GM12878 (cell line): ENCODE measurements at places on chromosomes 12 and 14.

DNA sequence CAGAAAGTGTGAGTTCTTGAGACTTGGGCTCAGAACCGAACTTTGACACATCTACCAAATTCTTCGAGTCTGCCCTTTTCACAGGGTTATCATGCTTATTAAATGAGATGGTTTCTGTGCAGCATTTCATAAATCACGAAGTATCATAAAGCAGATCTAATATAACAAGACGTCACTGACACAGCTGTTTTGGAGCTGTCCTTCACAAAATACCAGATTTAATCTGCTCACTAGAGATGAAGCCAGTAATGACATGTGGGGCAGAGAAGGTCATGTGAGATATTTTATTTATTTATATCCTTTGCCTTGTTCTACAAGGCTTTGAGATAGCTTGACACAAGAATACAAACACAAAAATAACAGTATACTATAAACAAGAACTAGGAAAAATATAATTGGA lies 127.0 kb downstream of the RPAP3 start:
- DNase-seq: no peak

DNA sequence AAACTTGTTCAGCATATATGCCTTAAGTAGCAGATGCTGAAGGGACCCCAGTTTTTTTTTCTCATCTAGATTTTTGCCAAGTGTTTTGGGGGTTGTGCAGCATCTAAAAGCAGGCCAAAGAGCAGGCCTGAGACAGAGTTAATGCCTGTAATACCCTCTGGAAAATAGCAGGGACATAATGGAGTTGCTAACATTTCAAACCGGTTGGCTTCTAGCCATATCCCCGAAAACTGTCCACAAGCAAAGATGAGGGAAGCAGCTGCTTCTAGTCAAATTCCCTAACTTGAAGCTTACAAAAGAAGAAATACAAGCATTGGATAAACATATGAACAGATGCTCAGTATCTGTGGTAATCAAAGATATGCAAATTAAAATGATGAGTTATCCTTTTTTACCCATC lies 52.1 kb upstream of the AEBP2 start:
- no peak for DNase-seq

DNA sequence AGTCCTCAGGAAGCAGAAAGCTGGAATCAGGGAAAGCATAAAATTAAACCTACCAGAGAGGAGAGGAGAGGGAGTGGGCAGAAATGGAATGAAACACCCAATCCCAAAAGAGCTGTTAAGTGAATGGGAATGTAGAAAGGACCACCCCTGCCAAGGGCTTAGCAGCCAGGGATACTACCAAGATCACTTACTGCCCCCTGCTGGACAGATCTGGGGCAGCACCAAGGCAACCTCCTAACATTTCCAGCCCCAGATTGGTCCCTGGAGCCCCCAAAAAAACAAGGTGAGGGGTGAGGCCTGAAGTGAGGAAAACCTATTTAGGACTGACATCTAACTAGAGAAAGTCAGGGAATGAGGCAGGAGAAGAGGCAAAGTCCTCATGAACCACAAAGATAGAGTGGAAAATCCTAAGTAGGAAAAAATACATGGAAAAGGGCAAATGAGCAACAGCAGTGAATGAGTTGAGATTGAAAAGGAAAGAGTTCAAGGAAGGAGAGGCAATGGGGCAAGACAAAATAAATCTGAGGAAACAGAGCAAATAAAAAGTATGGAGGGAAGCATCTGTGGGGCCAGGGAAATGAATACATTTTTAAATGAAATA lies 11.2 kb upstream of the FKBP11 start:
- DNase-seq: no peak

- DNase-seq: no peak
These were observed 2.4 kb downstream of the MYL2 start for GRCh38 chr12:110917961-110918360.

DNA sequence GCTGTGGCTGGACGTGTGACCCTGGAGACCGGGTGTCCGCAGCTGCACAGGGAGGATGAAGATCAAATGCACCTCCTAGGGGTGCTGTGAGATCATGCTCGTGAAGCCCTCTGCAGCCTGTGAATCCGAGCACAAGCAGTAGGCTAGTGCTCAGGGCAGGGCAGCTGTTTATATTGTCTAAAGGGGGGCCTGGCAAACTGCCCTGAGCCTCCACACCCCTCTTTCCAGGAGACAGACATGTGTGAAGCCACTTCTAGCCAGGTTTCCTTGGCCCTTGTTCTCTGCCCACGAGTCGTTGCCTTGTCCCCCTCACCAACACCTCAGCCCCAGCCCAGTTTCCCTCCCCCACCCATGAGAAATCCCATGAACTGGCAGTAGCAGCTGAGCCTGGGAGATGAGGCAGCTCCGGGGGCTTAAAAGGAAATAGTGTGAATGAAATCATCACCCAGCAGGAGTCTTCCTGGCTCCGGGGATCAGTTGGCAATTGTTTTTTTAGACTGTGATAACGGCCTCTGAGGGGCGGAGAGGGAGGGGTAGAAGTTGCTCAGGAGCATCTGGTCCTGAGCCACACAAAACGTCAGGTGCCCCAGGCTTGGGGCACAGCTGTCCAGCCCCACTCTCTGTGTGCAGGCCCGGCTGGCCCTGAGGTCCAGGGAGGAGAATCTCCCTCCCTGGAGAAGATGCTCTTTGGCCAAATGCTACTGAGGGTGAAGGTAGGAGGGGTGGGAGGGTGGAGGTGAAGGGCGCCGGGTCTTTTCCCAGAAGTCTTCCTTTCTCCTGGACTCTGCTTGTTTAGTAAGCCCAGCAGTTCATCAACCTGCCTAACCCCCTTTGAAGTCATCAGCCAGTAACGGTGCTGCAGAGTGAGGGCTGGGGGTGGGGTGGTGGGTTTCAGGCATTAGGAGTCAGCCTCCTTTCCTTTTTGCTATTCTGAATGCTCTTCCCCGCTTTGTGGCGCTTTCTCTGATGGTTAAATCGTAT lies 4.0 kb downstream of the FGF6 start:
- no peak for DNase-seq

GRCh38 chr12:66903782-66904396 lies 225.0 kb upstream of the GRIP1 start:
- no peak for DNase-seq

- DNase-seq: no peak
These were observed 2.0 kb downstream of the FAM177A1 start for GRCh38 chr14:35047976-35048513.

GRCh38 chr12:39252628-39253027 lies 190.3 kb downstream of the KIF21A start:
- DNase-seq: no peak

- no peak for DNase-seq
These were observed 17.9 kb downstream of the KRT76 start for GRCh38 chr12:52759218-52759617.

DNA sequence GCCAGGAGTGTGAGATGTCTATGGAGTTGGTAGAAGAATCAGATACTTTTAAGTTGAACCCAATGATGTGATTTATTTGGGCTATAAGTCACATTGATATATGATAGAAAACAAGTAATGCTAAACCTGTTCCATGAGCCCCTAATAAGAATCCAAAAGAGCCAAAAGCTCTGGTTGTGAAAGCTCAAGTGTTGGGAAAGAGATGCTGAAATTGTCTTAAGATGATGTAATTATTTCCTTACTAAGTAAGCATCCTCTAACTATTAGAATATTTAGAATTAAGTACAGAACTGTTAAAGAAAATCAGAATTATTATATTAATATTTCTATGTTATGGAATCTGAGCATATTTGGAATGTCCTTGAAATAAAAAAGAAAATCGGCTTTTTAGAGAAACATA lies 17.6 kb upstream of the SLC2A13 start:
- no peak for DNase-seq

- DNase-seq: no peak
These were observed 32.8 kb downstream of the KCNMB4 start for GRCh38 chr12:70398862-70399261.
